ENCODE measurements at places on chromosomes 7 and 10.
A peak's percentile ranks its signal among the peaks of the same experiment; 100 is the strongest.

DNA sequence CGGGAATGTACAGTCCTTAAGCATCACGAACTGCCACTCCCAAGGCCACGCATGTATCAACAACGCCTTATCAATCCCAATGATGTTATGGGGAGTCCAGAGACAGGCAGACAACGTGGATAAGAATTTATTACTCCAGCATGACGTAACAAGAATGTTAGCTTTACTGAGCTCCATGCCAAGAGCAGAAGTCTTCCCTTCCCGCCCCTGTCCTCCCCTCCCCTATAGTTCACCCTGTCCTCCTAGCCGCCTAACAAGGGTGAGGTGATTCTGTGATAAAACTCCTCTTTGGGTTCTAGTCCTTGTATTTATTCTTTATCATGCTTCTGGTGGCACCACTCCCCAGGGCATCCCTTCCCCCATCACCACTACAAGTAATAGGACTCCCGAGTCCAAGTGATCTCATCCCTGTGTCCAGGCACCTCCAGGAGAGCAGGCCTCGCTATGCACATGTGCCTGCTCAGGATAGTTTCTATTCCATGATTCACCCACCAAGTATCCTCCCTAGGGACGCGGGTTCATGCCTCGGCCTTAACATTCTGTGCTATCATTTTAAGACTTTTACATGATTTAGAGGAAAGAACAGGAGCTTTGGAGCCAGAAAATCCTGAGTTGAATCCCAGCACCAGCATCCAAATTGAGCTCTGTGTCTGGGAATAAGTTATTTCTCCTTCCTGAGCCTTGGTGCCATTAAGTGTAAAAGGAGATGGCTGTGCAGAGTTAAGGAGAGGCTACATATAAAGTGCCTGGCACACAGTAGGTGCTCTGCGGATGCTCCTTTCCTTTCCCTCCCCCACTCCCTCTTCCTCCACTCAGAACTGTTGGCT is 15.4 kb downstream of the GSDME start:
- DNase-seq = no peak

DNA sequence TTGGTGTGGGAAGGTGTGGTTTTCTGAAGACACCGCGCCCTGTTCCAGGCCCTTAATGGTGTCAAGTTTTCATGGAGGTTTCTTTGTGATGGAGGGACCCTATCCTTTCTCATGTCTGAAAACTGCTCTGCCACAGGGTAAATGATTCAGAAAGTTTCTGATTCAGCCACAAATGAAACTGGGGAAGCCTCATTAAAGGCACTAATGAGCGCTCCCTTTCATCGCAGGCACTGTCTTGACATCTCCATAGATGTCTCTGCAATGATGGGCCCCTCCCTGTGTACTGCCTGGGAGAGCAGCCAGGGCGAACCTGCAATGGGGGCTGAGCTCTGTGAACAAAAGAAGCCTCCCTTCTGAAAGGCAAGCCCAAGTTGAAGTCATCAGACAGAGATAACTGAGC is 355.3 kb downstream of the PRPF18 start:
- no peak for DNase-seq

GRCh38 chr7:520503-521161 is 986 bp upstream of the PDGFA start:
- DNase-seq = no peak

GRCh38 chr7:101890749-101891523 is 73.5 kb downstream of the CUX1 start:
- DNase-seq = peak; percentile 50

Data from OCI-LY7 (cell line).